Stimulated activated CD8-positive, alpha-beta memory T cell treated with anti-CD3 and anti-CD28 coated beads, Interleukin-7, amount 100 ng/mL, for 24 hours (primary cell): ENCODE measurements at places on chromosomes 7 and 10.

DNA sequence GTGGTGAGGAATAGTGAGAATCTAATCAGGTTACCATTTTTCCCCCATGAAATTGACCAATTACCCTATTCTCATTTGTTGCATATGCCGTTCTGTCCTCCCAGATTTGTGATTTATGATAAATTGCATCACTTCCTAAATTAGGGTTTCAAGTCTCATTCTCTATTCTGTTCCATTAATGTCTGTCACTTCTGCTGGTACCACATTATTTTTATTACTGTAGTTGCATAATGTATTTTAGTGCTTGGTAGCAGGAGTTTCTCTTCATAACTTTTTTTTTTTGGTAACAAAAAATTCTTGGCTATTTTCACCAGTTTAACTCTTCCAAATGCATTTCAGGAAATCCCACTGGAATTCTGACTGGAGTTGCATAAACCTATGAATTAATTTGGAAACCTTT is 44.0 kb upstream of the FAM133B start:
- DNase-seq = no peak

- DNase-seq = no peak
Observed at GRCh38 chr10:47029181-47030009, 118.2 kb downstream of the PTPN20 start.

GRCh38 chr7:111919631-111920179 is 286.5 kb downstream of the DOCK4 start:
- no peak for DNase-seq

- no peak for DNase-seq
Observed at GRCh38 chr10:3538291-3538655, 246.7 kb downstream of the KLF6 start.
